Nephron progenitor cell (in vitro differentiated cells): ENCODE measurements at places on chromosomes 6 and 20.

DNA sequence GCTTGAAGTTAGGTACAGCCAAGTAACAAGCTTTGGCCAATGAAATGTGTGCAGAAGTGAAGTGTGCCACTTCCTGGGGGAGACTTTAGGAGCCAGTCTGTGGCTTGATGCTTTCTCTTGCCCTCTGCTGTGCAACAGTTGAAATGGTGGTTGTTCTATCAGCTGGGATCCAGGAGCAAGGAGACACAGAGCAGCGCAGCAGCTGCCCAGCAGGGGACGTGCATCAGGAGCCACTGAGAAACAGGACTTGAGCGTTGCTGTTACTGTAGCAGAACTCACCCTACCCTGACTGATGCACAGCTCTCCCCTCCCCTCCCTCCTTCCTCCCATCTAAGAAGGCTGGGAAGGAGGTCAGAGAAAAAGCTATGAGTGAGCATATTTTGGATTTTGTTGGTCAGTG is 18.9 kb upstream of the CCN5 start:
- peaks cover 9% of the 10 kb centered on the region for H3K4me1 ChIP-seq
- no peaks in the 10 kb centered on the region for H3K36me3 ChIP-seq
- H3K27me3 ChIP-seq = peaks cover 13% of the 10 kb centered on the region
- H3K27ac ChIP-seq = no peak overlapping the region

GRCh38 chr6:814378-815347 is 121.7 kb upstream of the EXOC2 start:
- no peaks in the 10 kb centered on the region for H3K27me3 ChIP-seq
- no peak overlapping the region for H3K4me3 ChIP-seq
- peaks cover 5% of the 10 kb centered on the region for H3K4me1 ChIP-seq
- no peaks in the 10 kb centered on the region for H3K36me3 ChIP-seq
- H3K27ac ChIP-seq = no peak overlapping the region
- no peak for DNase-seq

DNA sequence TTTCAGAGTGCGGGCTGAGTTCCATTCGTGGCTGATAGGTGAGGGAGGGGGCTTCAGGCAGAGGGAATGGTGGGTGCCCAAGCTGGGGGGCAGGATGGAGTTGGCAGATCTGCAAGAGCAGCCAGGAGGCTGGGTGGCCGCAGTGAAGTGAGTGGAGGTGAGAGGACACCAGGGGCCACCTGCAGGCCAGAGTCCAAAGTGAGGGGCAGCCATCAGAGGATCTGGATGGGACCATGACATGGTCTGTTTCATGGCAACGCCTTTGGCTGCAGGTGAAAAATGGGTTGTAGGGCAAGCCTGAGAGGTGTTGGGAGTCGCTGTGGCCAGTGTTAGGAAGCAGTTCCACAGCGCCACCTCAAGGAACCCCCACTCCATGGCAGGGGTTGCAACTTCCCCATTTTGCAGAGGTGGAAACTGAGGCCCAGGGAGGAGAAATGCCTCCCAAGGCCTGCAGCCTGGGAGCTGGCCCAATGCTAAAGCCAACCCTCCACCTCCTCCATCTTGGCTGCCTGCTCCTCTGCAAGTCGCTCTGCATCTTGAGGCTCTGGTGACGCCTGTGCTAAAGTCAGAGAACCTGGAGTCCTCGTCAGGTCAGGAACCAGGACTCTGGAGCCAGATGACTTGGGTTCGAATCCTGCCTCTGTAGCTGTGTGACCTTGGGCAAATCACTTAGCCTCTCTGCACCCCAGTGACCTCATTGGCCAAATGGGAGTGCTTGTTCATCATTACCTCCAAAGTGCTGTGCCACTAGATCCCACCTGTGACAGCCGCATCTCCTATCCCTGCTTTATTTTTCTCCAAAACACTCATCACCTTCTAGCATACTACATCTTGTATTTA is 153.8 kb downstream of the CEBPB start:
- no peak overlapping the region for H3K4me3 ChIP-seq
- H3K36me3 ChIP-seq = no peaks in the 10 kb centered on the region
- H3K27me3 ChIP-seq = peaks cover 16% of the 10 kb centered on the region
- no peak for DNase-seq
- peaks cover 17% of the 10 kb centered on the region for H3K4me1 ChIP-seq

- no peaks in the 10 kb centered on the region for H3K36me3 ChIP-seq
- H3K27me3 ChIP-seq = no peaks in the 10 kb centered on the region
- no peak overlapping the region for H3K4me3 ChIP-seq
- DNase-seq = no peak
Observed at GRCh38 chr6:69038841-69039240, 403.8 kb downstream of the ADGRB3 start.

DNA sequence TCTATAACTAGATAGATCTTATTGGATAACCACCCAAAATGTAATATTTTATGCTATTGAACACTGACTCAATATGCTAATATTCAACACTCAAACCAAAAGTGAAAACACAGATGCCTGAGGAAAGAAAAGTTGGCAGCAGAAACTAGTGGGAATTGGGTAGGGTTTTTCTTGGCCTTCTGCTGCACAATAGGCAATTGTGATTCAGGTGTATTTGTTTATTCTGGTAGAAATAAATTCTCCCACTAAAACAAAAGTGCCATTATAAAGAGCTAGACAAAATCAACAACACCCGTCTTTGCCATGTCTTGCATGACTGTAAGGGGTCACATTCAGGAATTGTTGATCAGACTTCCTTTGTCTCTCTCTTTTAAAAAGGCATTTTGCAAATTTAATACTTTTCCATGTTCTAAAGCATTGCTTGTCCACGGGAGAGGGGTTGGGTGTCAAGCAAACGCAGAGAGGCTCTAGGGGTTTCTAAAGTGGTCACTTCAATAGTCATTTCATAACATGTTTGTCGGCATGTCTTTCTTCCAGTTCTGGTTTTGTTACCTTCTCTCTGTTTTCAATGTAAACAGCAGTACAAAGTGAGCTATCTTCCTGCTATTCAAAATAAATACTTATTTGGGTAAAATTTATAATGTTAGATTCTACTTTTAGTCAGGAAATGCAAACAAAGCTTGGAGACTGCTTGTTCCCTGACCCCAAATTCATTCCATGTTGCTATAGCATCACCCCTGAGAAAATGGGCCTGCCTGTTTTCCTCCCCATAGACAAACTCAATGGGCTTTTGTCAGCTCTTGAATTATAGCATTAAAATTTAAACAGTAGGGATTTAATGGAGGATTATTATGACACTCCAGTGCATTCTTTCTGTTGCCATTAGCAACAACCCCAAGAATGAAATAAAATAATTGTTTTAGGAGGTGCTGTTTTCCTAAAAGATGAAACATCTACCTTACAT is 217.0 kb upstream of the CCN2 start:
- no peaks in the 10 kb centered on the region for H3K4me1 ChIP-seq
- no peak overlapping the region for H3K4me3 ChIP-seq
- no peak overlapping the region for H3K27ac ChIP-seq
- no peaks in the 10 kb centered on the region for H3K36me3 ChIP-seq
- DNase-seq = no peak

GRCh38 chr6:35713006-35713767 is 23.6 kb upstream of the ARMC12 start:
- no peaks in the 10 kb centered on the region for H3K36me3 ChIP-seq
- peaks cover 8% of the 10 kb centered on the region for H3K27me3 ChIP-seq
- peaks cover 31% of the 10 kb centered on the region for H3K4me1 ChIP-seq
